ENCODE measurements at places on chromosomes 6 and 20. TPM values are rescaled to one million over a fixed set of nuclear protein-coding genes. Genes with fewer than 3 reads are reported as not detected.

The LGSN gene
- total RNA-seq = not detected

The IMPG1 gene
- not detected for total RNA-seq

The TRIM40 gene
- total RNA-seq = 1.4 TPM

The COL11A2 gene
- 0.63 TPM for total RNA-seq

The MCCD1 gene
- total RNA-seq = not detected

The RIPOR2 gene
- 128 TPM for total RNA-seq

The SOBP gene
- 0.10 TPM for total RNA-seq

The GTSF1L gene
- not detected for total RNA-seq

The C20orf144 gene
- 0.21 TPM for total RNA-seq

The CCDC170 gene
- 1.2 TPM for total RNA-seq

The C20orf141 gene
- not detected for total RNA-seq

The PRND gene
- 0.10 TPM for total RNA-seq

The BFSP1 gene
- 0.84 TPM for total RNA-seq

The TSPO2 gene
- not detected for total RNA-seq

The ARHGAP18 gene
- 14.3 TPM for total RNA-seq

The DAAM2 gene
- total RNA-seq = under 0.01 TPM

The MSH5 gene
- 6.1 TPM for total RNA-seq

The AVP gene
- not detected for total RNA-seq
